ENCODE measurements at places on chromosomes 16 and 17.

DNA sequence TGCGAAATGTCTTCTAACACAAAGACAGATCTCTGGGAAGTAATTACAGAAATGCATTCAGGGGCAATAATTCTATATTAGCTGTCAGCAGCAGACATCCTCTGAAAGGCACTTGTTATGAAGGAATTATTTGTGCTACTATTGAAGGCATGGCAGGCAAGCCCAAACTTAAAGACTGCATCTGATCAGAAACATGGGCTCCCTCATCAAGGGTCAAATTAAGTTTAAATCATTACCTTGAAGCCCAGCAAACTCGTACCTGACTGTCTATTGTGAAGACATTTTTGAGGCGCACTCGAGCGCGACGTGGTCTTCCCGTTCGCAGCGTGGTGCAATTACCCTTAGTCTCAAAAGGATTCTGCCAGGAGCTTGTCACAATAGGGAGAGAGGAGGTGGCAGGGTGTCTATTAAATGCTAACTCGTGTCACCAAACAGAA is 110.6 kb downstream of the ZNF423 start:
- no peak for DNase-seq

DNA sequence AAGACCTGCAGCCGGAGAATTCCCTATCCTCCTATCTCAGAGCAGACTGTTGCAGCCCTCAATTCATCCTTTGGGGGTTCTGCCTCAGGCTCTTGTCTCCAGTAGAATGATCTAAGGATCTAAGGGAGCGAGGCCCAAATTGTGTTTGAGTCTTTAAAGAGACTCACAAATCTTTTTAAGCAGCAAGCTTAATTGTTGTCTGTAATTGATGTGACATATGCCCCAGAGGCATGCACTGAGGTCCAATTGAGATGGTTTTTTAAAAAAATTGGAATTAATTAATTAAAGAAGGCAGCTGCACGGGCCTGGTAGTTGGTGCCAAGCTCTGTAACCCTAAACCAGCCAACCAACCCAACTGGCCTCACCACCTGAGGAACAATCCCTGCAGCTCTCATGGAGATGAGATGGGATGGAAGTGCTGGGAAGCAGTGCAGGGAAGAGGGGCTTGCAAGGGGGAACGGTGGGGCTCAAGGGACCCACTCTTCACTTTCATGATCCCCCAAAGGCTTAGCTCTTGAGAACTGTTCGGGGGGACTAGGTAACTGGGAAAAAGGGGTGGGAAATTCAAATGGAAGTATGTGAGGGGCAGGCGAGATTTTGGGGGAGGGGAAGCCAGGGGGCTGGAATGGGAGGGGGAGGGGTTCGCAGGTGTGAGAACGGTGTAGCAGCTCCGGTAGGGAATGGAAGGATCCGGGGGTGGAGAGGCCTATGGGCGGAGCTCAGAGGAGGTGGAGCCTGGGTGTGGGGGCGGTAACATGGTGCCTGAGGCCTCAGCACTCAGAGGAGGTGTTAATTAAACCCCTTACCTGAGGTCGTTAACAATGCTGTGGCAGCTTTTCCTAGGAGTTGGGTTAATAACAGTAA is 9.2 kb upstream of the ZNF652 start:
- no peak for DNase-seq

DNA sequence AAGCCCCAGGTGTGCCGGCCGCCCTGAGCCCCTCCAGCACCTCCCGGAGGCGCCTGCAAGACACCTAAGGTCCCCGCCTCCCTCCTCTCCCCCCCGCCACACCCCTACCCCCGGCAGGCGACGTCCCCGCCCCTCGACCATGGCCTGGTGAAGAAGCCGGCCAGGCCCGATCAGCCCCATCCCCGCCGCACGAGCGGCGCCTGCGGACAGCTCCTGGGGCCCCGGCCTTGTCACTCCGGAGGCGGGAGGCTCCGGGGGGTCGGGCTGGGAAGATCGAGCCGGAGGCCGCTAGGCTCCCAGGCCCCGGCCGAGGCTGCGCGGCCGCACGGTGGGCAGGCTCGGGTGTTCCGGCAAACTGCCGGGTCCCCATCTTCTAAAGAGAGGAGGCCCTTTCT is 405 bp upstream of the ACE start:
- DNase-seq = no peak

DNA sequence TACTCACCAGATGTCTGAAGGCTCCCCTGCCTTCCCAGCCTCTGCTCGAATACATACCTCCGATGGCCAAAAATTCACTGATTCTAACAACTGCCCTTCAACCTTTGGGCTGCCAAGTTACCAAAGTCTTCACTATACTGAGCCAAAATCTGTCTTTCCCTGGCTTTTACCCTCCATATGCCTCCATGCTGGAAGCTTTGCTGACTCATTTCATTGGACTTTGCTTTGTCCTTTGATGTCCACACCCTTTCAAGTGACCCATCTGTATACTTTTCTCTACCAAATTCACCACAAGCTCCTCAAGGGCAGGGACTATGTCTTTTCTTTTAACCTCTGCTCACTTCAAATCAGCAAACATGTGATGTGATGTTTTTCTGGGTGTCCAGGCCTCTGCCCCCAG is 21.0 kb upstream of the MTMR4 start:
- DNase-seq = no peak

Measured in epithelial cell of proximal tubule (primary cell).